Stimulated activated CD4-positive, alpha-beta T cell treated with anti-CD3 and anti-CD28 coated beads, Interleukin-15, amount 100 ng/mL, for 1 hour (primary cell): ENCODE measurements at places on chromosomes 7 and 10.

DNA sequence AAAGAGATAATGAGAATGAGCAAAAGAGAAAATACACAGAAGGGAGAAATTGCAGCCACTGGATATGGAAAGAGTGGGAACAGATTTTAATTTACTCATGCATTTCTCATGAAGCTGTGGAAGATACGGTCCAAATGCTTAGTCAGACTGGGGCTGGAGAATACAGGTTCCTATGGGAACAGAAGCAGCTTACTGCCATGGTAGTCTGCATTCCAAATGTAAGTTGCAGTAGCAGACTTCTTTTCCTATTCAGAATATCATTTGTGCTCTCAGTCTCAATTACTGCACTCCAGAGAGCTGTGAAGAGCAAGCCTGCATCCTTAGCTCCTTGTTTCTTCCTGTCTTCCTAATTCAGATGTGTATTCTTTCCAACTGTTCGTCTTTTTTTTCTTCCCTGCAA, 190.8 kb upstream of the TMEM196 start:
- no peak for DNase-seq

- DNase-seq, result no peak
These were observed 175.7 kb downstream of the SEMA3D start for GRCh38 chr7:85011127-85011526.

GRCh38 chr7:155843426-155844018, 31.3 kb upstream of the SHH start:
- DNase-seq, result no peak

- DNase-seq, result no peak
These were observed 6.0 kb upstream of the HMX3 start for GRCh38 chr10:123129618-123130271.

GRCh38 chr10:44011603-44011981, 362.9 kb upstream of the ZNF32 start:
- no peak for DNase-seq
